ENCODE measurements at places on chromosomes 1 and 21. TPM values are rescaled to one million over a fixed set of nuclear protein-coding genes. Genes with fewer than 3 reads are reported as not detected.

RASSF5 gene
- total RNA-seq: 0.89 TPM

KIFAP3 gene
- total RNA-seq: 15.3 TPM

IQGAP3 gene
- total RNA-seq: 48.9 TPM

CCDC181 gene
- 2.9 TPM for total RNA-seq

KIF21B gene
- total RNA-seq: 3.3 TPM

CD1E gene
- total RNA-seq: not detected

PTPN22 gene
- total RNA-seq: 0.45 TPM

LRRC71 gene
- total RNA-seq: 0.15 TPM

GIPC2 gene
- total RNA-seq: 3.0 TPM
